ENCODE measurements at places on chromosomes 16 and 17.

DNA sequence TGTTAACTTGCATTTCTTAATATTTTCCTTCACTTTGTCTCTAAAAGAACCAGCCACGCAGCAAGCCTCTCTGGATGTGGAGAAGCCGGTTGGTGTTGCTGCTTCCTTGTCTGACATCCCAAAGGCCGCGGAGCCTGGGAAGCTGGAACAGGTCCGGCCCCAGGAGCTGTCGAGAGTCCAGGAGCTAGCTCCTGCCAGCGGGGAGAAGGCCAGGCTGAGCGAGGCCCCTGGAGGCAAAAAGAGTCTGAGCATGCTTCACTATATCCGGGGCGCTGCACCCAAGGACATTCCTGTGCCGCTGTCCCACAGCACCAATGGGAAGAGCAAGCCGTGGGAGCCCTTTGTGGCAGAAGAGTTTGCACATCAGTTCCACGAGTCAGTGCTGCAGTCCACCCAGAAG lies 22.8 kb downstream of the GINS2 start:
- no peak for DNase-seq

DNA sequence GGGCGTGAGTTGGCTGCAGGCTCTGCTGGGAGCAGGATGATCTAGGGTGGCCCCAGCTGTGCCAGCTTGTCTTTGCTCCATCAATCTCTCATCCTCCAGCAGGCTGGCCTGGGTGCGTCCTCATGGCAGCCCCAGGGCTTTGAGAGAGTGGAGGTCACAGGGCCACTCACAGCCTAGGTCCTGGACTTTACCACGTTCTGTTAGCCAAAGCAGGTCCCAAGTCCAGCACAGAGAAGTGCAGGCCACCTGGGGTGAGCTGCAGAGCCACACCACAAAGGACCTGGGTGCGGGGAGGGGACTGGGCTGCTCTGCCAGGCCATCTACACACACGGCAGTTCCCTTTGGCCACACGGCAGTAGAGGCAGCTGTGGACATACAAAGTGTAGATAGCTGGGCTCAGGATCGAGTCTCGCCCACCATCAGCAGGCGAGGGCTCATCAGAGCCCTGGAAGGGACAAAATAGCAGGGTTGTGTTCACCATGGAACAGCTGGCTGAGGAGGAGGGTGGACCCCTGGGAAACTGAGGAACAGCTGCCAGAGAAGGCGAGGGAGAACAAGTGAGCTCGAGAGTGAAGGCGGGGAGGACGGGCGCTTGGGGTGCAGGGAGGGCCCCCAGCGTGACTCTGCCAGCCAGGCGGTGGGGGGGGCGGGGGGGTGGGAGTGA lies 30.0 kb downstream of the SREBF1 start:
- DNase-seq: no peak

- DNase-seq: no peak
Observed at GRCh38 chr16:86406056-86406455, 104.3 kb upstream of the FOXF1 start.

GRCh38 chr16:58317608-58318152 lies 22.9 kb upstream of the PRSS54 start:
- DNase-seq: no peak

- no peak for DNase-seq
Observed at GRCh38 chr17:82531431-82531881, 11.9 kb downstream of the FOXK2 start.

- no peak for DNase-seq
Observed at GRCh38 chr17:76635659-76636360, 7.7 kb downstream of the ST6GALNAC1 start.

All from T-cell (primary cell).